ENCODE measurements at places on chromosomes 11 and 22.

GRCh38 chr11:107250017-107250416 lies 207.6 kb downstream of the CWF19L2 start:
- no peak for DNase-seq

- no peak for DNase-seq
These were observed 7.7 kb upstream of the NCR3LG1 start for GRCh38 chr11:17343907-17344306.

GRCh38 chr11:119652907-119653659 lies 75.9 kb downstream of the NECTIN1 start:
- DNase-seq = no peak

DNA sequence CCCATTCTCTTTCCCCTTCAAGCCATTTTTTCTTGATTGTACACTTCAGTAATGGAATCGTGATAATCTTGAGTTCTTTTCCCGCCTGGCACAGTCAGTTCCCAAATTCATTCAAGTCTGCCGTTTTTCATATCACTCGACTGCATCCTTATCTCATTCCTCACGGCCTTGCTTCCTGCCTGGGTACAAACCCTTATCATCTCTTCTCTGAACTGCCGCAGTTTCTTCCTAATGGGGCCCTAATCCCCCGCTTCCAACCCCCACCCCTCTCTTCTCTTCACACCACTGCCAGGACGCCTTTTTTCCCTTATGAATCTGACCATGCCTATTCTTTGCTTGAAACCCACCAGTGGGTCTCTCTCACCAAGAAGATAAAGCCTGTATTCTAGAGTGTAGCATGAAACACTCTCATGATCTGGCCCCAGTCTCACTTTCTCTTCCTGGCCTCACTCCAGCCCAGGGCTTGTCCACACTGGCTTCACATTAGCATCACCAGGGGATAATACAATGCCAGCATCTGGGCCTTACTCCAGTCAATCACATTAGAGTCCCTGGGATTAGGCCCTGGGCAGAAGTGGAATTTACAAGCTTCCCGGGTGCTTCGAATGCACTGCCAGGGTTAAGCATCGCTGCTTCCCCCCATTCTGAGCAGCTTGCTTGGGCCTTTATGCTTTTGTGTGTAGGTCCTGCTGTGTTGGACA lies 102.1 kb downstream of the FBXO7 start:
- DNase-seq = no peak

DNA sequence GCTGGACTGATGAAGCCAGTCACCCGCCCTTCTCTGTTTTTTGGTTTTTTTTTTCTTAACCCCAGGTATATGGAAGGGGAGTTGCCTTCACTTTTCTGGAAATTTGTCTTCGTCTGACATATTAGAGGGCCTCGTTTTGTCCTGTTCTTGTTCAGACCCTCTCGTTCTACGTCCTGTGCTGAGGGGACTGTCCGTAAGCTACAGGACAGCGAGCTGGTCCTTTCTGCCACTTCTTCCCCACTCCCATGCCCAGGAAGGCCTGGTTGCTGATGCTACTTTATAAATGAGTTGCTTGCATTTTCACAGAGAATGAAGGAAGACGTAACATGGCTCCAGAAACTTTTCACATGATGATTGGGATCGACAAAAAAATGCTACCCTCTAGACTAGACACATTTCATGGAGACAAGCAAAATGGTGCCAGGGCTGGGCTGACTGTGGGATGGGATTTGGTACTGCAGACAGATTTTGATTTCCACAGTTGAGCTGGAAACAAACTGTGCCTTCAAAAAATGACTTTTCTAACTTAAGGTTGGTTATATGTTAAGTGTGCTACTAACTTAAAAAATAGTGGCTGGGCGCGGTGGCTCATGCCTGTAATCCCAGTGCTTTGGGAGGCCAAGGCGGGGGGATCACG lies 27.2 kb upstream of the CRKL start:
- DNase-seq = no peak

All from anterior cingulate cortex (tissue), 58 donors.